H7 (cell line): ENCODE measurements at places on chromosomes 16 and 17. TPM values are rescaled to one million over a fixed set of nuclear protein-coding genes. Genes with fewer than 3 reads are reported as not detected.

GRCh38 chr17:78357672-78358537, 2.0 kb downstream of the SOCS3 start:
- peak; percentile 74 for DNase-seq

DNA sequence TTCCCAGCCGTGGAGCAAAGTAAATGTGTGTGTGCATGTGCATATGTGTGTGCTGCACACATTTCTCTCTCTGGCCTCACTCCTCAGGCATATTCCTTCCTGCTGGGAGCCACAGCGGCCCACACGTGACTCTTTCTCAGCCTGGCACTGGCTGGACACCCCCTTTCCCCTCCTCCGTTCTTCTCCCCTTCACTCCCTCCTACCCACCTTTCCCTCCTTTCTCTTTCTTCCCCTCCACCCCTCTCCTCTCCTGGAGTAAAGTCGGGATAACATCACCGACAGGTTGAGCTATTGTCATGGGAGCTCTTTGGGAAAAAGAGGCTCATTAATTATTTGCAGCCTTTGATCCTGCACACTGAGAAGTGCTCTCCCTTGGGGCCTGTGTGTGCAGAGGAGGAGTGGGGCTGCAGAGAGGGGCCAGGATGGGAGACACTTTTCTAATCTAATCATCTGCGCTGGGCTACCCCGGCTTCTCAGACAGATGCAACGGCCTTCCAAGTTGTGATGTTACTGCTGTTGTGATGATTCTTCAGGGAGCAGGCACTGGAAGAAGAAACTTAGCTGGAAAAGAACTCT, 126.3 kb upstream of the HSBP1 start:
- peak; percentile 26 for DNase-seq

IL21R gene
- total RNA-seq = 0.07 and 0.73 TPM in 2 replicates

GRCh38 chr17:49987681-49988441, 7.2 kb downstream of the DLX3 start:
- DNase-seq = peak; percentile 77
